ENCODE measurements at places on chromosomes 7 and 10.

DNA sequence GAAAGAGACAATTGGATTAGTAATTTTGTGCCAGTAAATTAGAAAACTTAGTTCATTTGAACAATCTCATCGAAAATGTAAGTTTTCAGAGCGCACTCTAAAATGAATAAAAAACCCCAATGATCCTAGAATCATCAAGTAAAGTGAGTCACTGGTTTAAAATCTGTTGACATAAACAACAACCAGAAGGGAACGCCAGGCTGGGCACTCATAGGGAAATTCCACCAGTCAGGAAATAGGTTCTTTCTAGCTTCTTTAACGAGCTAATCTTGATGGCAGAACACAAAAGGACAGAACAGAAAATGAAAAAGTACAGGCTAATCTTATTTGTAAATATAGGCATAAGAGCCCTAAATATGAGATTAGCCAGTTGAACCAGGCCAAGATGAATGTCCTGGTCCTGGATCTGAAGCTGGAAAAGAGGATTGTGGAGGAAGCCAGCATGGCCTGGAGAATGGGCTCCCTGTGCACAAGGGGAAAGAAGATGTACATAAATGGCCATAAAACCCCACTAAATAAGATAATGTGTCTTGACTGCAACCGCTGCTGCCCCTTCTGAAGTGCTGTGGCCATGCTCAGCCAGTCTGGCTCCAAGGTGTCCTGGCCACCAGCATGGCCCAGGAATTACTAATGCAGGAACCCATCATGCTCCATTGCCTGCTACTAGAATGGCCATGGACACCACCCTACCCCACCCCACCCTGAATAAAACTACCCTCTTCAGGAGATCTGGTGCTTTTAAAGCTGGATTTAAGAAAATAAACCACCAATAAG, 114.0 kb downstream of the WDFY4 start:
- no peak for DNase-seq

DNA sequence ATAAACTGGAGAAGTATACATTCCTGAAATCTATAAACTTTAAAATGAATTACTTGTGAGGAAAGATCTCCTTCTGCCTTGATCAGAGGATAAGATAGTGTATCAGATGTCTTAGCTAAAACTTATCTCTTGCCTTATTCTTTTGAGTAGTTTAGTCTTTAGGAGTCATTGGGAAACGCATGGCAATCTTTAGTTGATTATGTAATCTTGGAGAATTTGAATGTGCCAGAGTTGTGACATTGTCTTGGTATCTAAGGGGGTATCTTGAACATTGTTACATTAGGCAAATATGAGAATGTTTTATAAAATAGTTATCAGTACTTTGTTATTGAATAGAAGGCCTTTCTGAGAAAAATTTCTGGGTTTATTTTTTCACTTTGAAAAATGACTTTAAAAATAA, 61.6 kb upstream of the ADRA2A start:
- no peak for DNase-seq

DNA sequence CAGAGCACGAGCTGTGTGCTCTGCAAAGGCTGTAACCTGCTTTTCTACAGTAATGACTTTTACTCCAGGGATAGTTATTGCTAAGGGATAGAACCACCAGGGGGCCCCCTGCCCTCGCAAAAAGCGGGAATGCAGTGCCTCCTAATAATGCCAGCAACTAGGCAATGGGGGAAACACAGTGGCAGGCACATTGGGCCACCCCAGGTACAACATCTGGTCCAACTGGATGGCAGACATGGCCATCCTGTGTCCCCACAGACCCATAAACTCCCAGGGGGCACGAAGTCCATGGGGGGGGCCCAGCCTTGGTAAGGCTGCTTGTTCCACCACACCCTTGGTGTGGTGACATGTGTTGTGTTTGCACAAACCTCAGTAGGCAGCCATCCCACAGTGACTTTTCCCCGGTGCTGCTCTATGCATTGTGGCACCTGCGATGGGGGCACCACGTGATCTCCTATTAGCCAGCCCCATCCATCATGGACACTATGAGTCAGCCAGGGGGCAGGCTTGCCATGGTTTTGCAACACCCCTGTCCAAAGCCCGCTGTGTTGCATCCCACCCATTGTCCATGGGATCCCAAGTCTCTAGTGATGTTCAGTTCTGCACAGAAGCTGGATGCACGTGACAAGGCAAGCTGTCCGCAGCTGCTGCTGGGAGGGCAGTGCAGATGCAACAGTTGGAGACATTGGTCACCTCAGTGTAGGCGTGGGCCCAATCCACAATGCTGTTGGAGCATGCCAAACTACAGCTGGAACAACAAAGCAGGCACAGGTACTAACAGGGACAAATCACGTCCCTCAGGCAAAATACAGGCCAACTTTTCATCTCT, 84.0 kb downstream of the ANLN start:
- DNase-seq: no peak

- DNase-seq: no peak
Observed at GRCh38 chr10:8616166-8616565, 561.7 kb downstream of the GATA3 start.

- DNase-seq: no peak
Observed at GRCh38 chr7:155323001-155323638, 25.4 kb downstream of the INSIG1 start.

DNA sequence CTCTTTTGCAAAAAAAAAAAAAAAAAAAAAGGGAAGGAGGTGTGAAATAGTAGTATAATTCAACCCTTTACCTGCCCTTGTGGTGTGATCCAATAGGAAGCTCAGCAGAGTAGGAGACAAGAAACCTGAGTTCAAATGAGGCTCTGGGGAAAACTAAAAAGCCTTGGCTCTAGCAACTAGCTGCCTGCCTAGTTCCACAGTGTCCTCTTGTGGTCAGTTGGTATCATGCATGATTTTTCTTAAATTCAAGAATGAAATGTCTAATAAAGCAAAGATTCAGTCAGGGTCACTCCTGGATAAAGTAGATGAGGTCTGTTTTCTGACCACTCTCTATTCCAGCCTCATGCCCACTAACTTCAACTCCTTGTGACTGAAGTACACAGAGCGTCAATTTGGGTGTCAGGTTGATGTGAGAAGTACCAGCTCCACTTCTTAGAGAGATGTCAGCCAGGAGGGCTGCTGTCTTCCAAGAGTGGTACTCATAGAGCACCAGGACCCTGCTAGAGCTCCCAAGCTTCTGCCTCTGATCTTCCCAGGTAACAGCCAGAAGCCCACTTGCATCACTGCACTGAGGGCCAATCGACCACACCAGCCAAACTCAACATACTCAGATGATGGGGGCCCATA, 10.5 kb downstream of the LSM5 start:
- DNase-seq: no peak

- DNase-seq: no peak
Observed at GRCh38 chr10:23540401-23541030, 101.6 kb downstream of the OTUD1 start.

- no peak for DNase-seq
Observed at GRCh38 chr10:110324201-110324804, 19.6 kb upstream of the SMNDC1 start.

- no peak for DNase-seq
Observed at GRCh38 chr10:117364110-117364960, 10.9 kb downstream of the PDZD8 start.

DNA sequence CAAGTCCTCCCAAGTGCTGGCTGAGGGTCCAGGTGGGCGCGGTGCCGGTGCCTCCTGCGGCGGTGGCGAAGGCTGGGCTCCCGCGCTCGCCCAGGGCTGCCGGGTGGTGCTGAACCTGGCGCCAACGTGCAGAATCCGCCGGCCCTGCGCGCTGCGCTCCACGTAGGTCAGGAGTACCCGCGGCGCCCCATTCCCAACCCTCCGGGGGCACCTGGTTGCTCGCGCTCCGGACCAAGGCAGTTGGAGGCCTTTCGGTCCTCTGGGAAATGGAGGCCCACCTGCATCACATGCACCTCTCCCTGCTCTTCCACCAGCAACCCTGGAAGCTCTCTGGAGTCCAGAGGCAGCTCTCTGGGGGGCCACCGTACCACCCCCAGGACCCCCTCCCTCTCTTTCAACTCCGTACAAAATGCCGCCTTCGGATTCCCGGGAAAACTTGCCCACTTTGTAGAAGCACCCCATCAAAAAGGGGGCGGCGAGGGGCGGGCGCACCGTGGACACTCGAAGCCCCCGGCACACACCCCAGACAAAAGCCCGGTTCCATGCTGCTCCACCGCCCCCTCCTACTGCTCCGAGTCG, 745 bp downstream of the SLC16A9 start:
- no peak for DNase-seq

GRCh38 chr10:110547139-110547761, 20.2 kb upstream of the SMC3 start:
- no peak for DNase-seq

- DNase-seq: no peak
Observed at GRCh38 chr7:44057849-44058758, 7.3 kb downstream of the PGAM2 start.

DNA sequence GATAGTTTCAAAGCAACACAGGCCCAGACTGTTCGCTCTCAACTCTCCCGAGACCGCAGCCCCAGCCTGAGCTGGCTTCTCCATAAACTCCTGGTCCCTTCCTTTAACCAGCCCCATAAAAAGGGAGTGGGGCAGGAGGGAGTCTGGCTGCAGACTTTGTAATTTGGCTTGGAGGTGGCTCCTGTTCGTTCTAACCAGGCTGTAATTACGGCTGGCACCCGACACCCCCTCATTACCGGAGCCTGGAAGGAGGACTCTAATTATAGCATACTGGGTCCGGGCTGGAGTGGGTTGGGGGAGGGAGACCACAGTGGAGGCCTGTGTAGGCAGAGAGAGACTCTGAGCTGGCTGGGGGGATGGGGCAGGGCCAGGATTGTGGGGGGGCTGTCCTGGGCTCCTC, 49.7 kb downstream of the UNC5B start:
- no peak for DNase-seq

DNA sequence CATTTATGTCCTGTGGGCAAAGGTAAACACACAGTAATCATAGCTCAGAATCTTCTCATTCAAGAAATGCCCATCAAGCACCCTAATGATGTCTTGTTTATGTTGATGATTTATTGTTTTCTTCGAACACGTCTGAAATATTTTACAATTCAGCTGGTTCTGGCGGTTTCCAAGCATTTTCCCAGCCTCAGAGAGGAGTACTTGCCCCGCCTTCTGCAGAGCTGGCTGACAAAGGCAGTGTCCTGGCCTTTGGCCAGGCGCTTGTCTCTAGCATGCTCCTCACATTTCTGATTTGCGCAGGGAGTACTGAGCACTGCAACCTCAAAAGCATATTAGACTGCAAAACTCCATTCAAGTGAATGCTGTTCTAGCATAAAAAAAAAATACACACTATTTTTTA, 314.2 kb upstream of the GNAI1 start:
- DNase-seq: no peak

DNA sequence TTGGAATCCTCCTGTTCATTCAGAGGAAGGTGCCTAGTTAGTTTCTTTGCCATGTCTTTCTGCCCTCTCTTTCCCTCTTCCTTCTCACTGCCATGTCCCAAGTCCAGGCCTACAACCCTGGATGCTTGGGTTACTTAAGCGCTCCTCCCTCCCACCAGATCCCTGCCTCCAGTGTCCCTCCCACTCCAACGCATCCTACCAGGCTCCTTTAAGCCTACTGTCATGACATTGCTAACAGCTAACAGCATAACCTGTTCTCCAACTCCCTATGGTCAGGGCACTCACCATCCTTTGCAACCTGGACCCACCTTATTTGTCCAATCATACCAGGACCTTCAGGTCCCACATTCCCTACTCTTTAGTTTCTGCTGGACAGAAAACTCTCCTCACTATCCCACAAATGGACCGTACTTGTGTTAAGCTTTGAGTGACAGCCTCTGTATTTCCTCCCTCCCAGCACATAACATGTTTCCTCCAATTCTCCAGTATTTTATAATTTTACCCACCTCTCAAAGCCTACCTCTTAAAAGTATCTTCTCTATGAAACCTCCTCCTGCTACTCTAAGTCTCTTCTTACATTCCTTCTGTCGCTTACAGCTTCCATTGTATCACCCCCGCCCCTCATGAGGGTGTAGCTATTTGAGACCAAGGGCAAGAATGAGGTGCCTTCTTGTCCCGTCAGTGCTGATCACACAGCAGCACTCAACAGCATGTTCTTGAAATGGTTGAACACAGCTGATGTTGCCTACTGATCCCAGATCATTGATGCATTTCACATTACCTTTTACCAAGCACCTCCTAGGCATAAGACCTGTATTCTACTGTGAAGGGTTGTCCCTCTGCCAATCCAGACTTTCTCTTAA, 1.7 kb downstream of the BLNK start:
- no peak for DNase-seq

GRCh38 chr7:80392229-80393169, 119.4 kb downstream of the GNAT3 start:
- peak; percentile 17 for DNase-seq

DNA sequence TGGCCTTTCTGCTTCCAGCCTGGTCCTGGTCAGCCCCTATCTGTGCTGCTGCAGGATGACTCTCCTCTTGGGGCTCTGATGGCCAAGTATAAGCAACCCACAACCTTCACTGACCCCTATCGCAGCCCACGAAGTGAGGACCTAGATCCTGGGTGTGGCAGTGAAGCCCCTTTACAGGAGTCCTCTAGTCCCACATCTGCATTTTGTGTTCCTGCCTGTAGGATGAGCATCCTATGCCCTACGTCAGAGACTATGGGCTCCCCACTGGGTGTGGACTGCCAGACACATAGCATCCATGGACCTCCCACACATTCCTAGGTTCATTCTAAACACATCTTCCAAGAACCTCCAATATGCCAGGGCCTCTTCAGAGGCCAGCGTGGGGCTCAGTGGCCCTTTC, 29.0 kb downstream of the ARHGAP22 start:
- no peak for DNase-seq

- DNase-seq: no peak
Observed at GRCh38 chr7:157871681-157872080, 534.9 kb downstream of the DNAJB6 start.

- DNase-seq: no peak
Observed at GRCh38 chr7:41882745-41883420, 180.0 kb upstream of the INHBA start.

DNA sequence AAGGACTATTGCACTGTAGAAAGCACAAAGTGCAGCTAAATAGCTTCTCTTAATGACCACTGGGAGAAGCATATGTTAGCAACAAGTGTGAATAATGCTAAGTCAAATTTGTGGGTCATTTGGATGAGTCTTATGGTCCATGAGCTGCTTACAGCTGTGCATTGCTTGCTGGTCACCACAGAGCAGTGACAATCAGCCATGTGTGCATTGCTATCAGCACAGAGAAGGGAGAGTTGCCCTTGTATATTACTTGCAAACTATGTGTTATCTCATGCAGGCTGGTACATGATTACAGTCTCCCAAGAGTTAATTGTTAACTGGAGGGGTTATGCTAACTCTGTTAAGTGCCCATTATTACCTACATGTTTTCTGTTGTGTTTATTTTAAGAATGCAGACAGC, 25.7 kb downstream of the MRPS33 start:
- no peak for DNase-seq

DNA sequence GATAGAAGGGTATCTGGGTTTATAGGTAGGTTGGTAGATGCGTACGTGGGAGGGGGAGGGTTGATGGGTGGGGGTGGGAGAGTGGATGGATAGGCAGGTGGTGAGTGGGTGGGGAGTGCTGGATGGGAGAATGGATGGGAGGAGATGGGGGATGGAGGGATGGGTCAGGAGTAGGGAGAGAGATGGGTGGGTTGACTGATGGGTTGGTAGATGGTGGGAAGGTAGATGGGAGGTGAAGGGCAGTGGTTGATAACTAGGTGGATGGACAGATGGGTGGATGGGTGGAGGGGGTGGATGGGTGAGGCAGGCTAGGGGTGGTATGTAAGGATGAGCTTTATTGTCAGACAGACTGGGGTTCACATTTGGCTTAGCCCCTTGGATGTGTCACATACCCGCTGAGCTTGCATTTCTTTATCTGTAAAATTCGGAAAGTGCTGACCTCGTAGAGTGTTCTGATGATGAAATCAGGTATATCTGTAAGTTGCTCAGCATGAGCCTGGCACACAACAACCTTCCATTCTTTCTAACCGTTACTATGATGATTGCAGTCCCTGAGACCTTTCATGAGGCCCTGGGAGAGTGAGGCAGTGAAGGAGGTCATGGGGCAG, 34.3 kb downstream of the SLIT1 start:
- no peak for DNase-seq

All from stimulated activated naive CD4-positive, alpha-beta T cell (primary cell).